ENCODE measurements at places on chromosomes 7 and 10. TPM values are rescaled to one million over a fixed set of nuclear protein-coding genes. Genes with fewer than 3 reads are reported as not detected.

DNA sequence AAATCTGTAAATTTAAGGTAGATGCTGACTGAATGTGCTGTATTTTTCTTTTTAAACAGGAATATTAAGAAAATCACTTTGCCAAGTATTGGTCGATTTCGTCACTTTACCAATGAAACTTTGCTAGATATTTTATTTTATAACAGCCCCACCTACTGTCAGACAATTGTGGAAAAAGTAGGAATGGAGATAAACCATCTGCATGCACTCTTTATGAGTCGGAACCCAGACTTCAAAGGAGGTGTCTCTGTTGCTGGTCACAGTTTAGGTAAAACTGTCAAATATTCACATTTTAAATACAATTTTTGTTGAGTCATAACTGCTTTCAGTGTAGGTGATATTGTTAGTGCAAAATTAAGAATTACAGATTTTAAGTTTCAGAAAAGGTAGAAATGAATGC lies 25.2 kb downstream of the SEC23IP start:
- no peak for DNase-seq

DNA sequence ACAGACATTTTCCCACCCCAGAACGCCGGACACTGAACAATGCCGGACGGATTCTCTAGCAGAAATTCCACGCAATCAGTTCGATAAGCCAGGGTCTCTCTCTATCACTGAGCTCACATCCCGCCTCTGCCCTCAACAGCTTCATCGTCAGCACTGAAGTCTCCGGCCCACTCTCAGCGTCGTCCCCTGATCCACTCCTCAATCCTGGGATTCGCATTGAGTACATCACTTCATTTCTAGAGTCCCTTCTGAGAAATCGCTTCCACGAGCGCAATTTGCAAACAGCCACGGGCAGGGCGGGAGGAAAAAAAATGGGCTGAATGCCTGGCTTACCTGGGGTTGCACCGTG lies 365 bp downstream of the YME1L1 start:
- no peak for DNase-seq

- no peak for DNase-seq
Observed at GRCh38 chr7:135666846-135667245, 4.5 kb downstream of the STMP1 start.

GRCh38 chr10:2895594-2896196 lies 171.7 kb upstream of the PFKP start:
- DNase-seq = no peak

DNA sequence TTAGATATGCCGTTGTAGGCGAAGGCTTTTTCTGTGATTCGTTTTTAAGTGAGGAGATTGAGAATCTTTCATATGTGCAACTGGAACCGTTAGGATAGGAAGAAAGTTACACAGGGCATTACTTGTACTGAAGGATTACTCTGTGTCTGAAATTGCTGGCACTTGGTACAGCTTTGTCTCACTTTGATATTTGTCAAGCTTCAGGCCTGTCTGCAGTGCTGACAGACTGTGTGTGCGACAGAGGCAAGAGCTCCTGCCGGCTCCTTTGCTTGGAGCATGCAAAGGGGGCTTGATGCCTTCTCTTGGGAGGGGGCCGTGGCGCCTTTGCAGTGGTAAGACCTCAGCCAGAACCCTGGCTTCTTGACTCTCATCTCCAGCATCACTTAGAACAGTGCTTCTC lies 45.8 kb downstream of the CCNY start:
- no peak for DNase-seq

CFTR gene
- polyA plus RNA-seq = 0.16 TPM

PON3 gene
- not detected for polyA plus RNA-seq
